ENCODE measurements at places on chromosomes 2 and 18.

DNA sequence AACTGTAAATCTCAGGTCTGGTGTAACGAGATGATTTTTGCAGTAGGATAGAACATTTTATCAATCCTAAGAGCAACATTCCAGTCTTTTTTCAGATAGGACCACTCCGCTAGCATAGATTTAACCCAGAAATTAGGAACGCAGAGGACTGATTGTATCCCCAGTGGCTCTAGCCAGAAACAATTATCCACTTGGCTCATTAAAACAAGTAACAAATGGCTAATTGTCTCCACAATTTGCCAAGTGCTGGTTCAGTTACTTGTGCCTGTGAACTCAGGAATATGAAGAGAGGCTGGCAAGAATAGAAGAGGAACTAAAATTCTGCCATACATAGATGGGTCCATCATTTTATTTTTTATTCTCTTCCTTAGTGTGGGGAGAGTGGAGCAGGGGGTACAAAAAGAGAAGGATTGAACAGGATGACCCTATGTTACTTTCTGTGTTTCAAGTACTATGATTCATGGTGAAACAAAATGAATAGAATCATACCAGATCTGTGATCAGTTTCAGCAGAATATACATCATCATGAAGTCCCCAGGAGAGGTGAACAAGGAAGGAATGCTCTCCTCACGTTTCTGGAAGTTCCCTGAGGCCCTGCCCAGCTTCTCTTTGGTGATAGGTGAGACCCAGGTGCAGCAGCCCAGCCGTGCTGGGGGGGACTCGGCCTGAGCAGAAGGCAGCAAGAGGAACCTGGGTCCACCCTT is 121.6 kb downstream of the ARL4C start:
- DNase-seq: no peak

DNA sequence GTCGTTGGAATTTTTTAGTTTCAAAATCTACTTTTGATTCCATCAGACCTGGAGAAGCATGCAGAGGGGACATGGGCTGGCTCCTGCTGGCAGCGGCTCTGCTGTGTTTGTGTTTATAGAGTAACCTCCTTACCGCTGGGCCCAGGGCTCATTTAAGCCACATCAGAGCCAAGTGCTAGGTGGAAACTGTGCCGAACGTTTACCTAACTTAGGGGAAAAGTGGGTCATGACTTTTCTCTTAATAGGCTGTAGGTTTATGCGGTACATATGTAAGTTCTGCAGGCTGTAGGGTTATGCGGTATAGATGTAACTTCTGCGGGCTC is 17.7 kb downstream of the CNDP2 start:
- DNase-seq: no peak

GRCh38 chr2:165587335-165587938 is 117.9 kb downstream of the CSRNP3 start:
- no peak for DNase-seq

DNA sequence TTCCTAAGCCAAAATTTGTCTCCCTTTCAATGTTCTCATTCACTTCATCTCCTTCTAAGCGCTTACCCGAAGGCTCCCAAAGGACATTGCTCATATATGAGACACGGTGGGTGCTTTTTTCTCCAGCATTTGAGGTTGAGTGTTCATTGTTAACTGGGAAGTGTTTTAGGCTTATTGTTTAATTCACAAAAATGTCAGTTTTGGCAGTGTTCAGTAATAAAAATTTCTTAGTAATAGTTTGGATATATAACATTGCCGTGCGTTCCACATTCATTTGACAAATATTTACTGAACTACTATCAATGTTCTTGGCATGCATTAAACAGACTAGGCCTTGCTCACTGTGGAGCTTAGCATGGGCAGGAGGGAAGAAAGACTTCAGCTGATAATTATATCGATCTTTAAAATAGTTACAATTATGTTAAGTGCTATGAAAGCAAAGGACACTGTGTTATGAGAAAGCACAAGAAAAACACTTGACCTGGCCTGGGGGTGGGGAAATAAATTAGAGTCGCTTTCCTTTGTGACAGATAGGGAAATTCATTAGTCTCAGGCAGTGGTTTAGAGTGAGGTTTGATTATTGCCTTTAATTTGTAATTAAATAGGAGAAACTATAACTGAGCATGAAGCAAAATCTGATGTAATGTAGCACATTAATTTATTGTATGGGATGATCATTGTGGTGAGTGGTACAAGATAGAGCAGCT is 82.2 kb upstream of the DOCK10 start:
- no peak for DNase-seq

GRCh38 chr2:233240897-233241296 is 10.6 kb upstream of the ATG16L1 start:
- no peak for DNase-seq

Data from NCI-H2029 treated with DMSO at 0.1 percent for 48 hours (cell line).